Activated CD8-positive, alpha-beta memory T cell treated with anti-CD3 and anti-CD28 coated beads, Interleukin-2, amount 10 ng/mL, durations not matched to agents 7 days and 5 days (primary cell): ENCODE measurements at places on chromosomes 16 and 17.

DNA sequence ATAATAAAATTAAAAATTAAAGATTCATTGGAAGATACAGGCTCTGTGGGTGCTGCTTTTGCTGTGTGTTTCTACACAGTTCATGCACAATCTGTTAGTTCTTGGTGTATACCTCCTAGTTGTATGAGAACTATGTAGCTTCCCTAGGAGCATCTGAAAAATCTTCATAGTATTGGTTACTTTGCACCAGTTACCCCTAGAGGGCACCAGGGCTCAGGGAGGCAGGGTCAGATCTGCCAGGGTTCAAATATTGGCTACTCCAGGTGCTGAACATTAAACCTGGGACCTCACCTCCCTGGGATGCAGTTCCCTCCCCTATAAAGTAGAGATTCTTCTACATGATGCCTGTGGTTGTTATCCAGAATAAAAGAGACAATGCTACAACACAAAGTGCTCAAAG lies 583.0 kb upstream of the CDH11 start:
- DNase-seq: no peak

GRCh38 chr16:64074706-64075105 lies 1047.2 kb downstream of the CDH11 start:
- DNase-seq: no peak

DNA sequence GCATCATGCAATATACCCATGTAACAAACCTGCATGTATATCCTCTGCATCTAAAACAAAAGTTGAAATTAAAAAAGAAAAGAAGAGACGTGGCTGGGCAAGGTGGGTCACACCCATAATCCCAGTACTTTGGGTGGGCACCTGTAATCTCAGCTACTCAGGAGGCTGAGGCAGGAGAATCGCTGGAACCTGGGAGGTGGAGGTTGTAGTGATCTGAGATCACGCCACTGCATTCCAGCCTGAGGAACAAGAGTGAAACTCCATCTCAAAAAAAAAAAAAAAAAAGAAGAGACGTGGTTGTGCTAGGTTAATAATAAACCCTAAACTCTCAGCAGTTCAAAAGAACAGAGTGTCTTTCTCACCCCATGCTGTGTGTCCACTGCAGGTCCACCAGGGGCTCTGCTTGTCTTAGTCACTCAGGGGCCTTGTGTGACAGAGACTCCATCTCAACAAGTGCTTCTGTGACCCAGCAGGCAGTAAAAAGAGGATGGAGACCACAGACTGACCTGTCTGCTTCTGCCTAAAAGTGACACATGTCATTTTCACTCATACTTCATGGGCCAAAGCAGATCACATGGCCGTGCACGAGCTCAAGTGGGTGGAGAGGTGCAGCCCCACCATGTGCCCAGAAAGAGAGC lies 22.3 kb upstream of the N4BP1 start:
- DNase-seq: peak; percentile 36

GRCh38 chr16:26261621-26262020 lies 569.9 kb downstream of the HS3ST4 start:
- DNase-seq: no peak

- DNase-seq: no peak
Measured at GRCh38 chr16:61382435-61382834, 653.8 kb downstream of the CDH8 start.
